ENCODE measurements at places on chromosomes 2 and 18.

GRCh38 chr2:113061896-113062770 lies 3.1 kb downstream of the IL36RN start:
- DNase-seq: no peak

DNA sequence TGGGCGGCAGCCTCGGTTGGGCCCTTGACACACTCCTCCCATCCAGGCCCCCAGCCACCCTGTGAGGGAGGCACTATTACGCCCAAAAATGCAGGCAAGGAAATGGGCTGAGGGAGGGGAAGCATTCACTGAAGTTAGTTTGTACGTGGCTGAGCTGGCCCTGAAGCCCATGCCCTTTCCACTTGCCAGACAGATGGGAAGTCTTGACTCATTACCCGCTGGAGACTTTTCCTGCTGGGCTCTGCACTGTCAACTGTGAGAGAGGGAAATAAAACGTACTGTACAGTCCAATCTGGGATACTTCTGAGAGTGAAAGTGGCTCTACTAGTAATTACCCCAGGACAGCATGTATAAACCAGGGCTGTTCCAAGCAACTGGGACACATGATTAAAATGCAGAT lies 125.9 kb downstream of the MSH2 start:
- DNase-seq: peak; percentile 28

DNA sequence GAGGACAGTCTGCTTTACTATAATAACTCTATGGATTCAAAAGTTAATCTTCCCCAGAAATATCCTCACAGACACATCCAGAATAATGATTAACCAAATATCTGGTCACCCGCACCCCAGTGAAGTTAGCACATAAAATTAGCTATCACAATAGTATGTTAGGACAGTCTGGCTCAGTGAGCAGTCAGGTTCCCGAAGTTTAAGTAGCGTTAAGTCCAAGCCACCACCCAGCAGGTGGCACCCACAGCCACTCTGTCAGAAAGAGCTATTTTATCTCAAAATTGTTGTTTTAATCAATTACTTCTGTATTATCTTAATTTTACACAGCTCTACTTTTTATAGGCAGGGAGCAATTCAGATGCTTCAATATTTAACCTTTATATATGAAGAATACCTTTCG lies 537.5 kb downstream of the MBD2 start:
- DNase-seq: no peak

GRCh38 chr2:7692657-7693161 lies 775.5 kb downstream of the RNF144A start:
- no peak for DNase-seq

GRCh38 chr2:238106698-238107524 lies 6.8 kb downstream of the ESPNL start:
- DNase-seq: peak; percentile 39

DNA sequence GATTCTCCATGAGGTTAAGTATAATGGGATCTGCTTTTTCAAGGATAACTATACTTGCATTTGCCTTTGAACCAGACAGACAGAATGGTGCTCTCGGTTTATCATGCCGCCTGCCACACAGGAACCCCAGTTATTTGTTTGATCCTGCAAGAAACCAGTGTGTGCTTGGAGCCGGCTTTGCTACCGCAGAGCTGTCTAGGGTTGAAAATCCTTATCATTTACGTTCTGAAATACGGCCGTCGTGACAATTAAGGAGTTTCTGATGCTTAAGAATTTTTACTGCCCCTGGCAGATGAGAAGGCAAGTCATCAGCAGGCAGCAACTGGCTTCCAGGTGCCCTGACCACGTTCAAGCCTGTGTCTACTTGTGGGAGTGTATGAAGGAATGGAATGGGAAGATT lies 112.0 kb downstream of the GBX2 start:
- DNase-seq: no peak

- no peak for DNase-seq
Measured at GRCh38 chr18:75754433-75754832, 326.9 kb upstream of the SMIM21 start.

DNA sequence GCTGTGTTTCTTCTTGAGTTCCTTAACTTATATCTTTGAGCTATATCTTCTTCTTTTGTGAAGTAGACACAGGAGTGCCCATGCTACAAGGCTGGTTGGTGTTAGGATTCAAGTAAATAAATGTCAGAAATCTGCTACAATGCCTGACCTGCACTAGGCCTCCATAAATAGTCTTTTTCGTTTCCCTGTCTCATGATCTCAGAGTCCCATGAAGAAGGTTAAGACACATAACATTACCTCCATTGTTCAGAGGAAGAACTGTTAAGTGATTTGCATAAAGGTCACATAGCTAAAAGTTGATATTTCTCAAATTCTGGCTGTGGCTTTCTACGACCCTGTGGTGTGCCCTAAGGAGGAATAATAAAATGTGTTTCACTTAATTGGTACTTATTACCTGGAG lies 228.4 kb downstream of the KCNS3 start:
- DNase-seq: no peak

DNA sequence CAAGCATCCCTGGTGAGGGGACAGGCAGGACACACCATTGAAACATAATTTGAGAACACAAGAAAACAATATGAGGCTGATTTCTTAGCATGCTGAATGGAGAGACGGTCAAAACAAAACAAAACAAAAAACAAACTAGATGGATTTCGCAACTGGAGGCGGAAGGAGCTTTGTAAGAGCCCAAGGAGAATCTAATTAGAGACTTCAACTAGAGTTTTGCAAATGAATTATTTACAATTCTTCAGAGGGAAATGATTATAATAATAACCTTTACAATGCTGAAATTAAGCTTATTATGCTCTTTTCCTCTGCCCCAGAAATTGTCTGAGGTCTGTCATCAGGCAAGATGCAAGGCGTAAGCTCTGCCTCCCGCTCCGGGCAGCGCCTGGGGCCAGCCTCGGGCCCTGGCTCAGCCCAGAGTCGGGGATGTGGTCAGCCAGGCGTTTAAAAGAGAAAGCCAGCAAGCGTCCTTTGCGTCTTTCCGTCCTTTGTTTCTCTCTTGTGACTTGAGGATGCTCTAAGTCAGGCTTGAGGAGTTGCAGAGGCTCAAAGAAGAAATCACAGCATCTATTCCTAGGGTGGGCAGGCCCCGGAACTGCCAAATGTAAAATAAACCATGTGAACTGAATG lies 139.6 kb downstream of the TWIST2 start:
- no peak for DNase-seq

GRCh38 chr2:57937456-57937855 lies 109.2 kb upstream of the VRK2 start:
- DNase-seq: no peak

DNA sequence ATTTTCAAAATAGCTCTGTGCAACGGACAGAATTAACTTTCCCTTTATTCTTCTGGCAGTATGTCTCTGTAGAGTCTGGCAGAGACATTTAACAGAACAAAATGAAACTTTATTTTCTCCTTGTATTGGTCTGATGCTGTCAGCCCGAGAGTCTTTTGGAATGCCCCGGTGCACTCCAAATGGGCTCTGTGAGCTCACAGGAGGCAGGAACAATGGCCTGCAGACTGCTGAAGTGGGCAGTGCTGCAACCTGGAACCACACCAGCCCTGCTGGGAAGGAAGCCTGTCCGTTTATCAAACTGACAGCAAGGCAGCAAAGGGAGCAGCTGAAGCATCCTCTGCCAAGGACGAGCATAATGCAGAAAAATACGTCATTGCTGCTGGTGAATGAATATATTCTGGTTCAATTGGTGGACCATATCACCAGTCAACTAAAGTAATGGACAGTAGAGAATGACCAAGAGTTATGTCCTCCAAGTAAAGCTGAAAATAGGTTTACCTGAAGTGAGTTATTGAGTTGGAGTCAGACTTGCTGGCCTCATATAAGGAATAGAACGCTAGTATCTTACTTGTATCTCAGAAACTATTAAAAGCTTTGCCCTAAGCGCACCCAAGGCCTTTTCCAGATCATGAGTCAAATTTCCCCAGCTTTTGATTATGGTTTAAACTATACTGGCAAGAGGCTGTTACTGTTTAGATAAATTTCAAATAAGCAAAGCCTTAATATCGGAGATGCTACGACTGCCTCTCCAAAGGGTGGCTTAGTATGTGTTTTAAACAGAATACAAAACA lies 207.6 kb upstream of the TANK start:
- DNase-seq: peak; percentile 77

All from lung microvascular endothelial cell (primary cell).